Activated T-cell treated with anti-CD3 and anti-CD28 coated beads for 48 hours (primary cell): ENCODE measurements at places on chromosomes 11 and 22.

GRCh38 chr11:1953489-1954266 lies 6.5 kb downstream of the MRPL23 start:
- no peak for DNase-seq

- no peak for DNase-seq
Observed at GRCh38 chr11:117837070-117837776, 12.7 kb upstream of the FXYD2 start.

DNA sequence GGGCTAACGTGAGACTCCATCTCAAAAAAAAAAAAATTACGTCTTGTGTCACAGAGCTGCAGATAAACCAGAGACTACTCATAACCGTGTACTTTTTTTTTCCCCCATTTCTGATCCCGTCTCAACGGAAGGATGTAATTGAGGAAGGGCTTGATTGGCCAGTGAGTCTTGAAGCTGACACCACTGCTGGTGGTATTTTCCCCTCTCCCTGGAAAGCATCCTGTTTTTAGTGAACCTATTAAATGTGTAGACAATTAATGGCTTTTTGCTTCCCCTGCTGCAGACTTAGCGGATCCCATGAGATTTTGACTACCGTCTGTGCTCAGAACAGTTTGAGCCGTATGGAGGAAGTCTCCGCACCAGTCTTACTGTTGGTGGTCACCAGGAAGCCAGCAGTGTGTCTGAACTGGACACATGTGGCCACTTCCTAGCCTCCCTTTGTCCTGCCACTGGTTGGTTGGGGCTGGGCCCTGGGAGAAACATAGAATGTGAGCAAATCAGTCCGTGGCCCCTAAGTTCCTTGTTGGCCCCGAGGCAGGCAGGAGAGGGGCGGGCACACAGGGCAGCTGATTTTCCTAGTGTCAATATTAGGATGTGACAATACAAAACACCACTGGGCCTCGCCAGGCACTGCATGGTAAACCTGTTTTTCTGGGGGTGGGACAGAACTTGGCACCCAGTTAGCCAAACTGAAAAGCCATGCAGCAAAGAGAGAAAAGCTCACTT lies 3.1 kb downstream of the BIK start:
- no peak for DNase-seq

DNA sequence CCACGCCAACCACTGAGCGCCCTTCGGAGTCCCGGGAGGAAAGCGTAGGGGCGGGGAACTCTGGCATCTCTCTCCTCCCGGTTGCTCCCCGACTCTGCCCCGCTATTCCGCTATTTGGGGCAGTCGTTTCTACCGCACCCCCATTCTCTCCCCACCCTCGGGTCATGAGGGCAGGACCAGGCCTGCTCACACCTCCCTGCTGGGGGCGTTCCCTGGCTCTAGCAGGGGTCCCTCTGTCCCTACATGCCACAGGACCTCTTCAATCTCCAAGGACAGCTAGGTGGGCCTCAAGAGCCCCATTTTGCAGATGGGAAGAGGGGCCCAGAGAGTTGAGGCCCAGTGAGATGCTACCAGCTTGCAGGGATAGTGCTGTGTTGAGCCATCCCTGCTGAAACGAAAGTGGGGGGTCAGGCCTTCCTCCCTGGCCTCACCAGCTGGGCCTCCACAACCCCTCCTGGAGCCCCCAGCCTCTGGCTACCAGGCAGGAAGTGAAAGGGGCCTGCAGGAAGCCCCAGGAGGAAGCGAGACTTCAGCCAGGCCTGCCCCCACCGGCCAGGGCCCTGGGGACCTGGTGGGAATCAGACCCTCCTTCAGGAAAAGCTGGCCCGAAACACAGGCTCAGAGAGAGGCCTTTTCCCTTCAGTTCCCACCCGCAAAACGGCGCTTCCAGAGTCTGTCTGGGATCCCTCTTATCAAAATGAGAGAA lies 5.5 kb upstream of the SHISA8 start:
- DNase-seq = no peak
